Astrocyte of the hippocampus (primary cell): ENCODE measurements at places on chromosomes 3 and 15.

- DNase-seq = no peak
These were observed 1.5 kb downstream of the IQCH start for GRCh38 chr15:67256051-67256450.

DNA sequence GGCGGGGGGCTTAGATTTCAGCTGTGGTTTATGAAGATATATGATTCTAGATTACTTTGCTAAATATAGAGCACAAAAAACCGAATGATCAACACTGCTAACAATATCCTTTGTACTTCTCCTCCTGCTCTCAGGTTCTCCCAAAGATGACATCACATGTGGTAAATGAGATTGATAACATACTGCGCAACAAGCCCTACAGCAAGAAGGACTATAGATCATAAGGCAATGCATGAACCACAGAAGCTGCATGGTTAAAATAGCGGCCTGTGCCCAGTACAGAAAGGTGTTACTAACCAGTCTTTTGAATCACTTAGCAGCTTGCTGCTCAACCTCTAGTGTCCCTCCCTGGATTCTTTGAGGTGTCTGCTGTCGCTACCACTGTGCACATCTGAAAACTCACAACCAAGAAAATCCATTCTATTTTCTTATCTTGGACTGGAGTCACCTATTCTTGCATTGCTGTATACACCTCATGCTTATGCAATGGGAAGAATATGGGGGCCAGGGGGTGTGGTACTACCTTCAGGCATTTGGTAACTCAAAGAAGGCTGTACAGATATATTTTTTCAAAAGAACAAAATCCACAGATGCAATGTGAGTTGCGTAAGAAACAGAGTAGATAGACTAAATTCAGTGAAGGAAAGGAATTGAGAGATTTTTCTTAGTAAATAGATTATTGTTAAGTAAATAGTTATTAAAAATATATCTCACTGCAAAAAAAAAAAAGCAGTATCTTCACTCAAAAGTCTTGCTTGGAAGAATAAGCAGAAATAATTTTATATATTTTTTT lies 18.2 kb downstream of the SSR3 start:
- DNase-seq = no peak

DNA sequence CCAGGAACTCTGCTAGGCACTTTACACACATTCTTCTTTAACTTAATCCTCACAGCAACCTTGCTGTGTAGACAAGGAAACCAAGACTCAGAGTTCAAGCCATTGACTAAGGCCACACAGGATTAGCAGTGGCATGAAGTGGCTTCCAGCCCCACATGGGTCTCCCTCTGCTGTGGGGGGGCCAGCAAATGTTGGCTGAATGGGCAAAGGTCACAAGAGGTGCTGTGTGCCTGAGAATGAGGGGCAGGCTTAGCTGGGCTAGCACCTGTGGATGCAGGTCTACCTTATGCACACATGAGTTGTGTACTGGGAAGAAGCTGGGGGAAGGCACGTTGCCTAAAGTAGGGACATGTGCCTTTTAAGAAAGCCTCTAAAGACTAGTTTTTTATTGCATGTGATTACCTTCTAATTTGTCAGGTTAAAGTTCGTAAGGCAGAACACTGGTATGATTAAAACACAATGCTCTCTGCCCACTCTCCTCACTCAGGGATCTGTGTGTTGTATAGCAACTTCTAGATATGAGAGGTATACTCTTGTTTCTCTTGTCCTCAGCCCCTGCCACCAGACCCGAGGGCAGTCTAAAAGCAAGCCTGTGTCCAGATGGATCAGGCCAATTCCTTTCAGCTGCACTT lies 10.9 kb downstream of the BAHD1 start:
- no peak for DNase-seq

- DNase-seq = no peak
These were observed 436.7 kb upstream of the MDFIC2 start for GRCh38 chr3:70749122-70749521.

- DNase-seq = no peak
These were observed 89.2 kb downstream of the CORO2B start for GRCh38 chr15:68667800-68668625.

- DNase-seq = no peak
These were observed 4.7 kb downstream of the ATRIP start for GRCh38 chr3:48451270-48451669.

GRCh38 chr15:83846847-83847246 lies 192.9 kb downstream of the ADAMTSL3 start:
- no peak for DNase-seq

GRCh38 chr3:180700941-180701340 lies 21.7 kb upstream of the CCDC39 start:
- peak; percentile 48 for DNase-seq

- DNase-seq = no peak
These were observed 48.1 kb upstream of the CRBN start for GRCh38 chr3:3227640-3228039.

- peak; percentile 31 for DNase-seq
These were observed 96.3 kb downstream of the TPRG1 start for GRCh38 chr3:189267981-189268613.

DNA sequence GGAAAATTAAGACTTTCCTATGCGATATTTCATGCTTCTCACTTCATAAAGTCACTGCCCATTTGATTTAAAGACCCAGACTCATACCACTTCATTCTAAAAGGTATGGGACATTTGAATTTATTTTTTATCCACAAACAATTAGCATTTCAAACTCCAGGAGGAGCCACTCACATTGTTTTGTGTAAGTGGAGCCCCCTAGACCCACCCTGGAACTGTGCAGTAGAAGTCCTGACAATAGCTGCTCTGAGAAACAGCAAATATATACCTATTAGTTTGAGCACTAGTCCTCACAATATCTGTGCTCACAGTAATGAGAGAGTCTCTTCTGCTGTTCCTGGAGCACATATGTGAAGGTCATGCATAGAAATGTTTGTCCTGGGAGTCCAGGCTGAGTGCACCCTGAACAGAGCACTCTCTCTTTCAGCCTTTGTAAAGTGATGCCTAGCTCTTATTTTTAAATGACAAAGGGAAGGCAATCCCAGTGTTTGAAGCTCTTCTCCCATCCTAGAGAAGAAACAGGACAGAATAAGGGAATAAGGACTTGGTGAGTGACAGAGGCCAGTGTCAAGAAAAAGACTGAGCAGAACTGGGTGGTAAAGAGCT lies 127.5 kb upstream of the STRIT1 start:
- DNase-seq = no peak

DNA sequence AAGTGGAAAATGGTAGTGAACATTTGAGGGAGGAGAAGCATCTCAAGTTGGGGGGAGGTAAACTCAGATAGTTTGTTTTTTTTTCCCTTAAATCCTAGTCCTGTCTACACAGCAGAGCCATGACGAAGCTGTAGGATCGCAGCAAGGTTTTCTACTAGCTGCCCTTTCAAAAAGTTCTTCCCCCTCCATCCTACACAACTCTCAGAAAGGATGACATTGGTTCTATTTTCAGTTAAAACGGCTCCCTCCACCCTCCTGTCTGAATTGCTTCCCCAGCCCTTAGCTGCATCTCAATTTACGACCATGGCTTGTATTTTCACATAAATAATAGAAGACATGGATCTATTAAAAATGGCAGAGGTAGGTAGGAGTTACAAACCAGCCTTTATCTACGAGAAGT lies 2.2 kb downstream of the HOMER2 start:
- no peak for DNase-seq

GRCh38 chr3:53733446-53733845 lies 112.8 kb downstream of the CHDH start:
- DNase-seq = no peak

DNA sequence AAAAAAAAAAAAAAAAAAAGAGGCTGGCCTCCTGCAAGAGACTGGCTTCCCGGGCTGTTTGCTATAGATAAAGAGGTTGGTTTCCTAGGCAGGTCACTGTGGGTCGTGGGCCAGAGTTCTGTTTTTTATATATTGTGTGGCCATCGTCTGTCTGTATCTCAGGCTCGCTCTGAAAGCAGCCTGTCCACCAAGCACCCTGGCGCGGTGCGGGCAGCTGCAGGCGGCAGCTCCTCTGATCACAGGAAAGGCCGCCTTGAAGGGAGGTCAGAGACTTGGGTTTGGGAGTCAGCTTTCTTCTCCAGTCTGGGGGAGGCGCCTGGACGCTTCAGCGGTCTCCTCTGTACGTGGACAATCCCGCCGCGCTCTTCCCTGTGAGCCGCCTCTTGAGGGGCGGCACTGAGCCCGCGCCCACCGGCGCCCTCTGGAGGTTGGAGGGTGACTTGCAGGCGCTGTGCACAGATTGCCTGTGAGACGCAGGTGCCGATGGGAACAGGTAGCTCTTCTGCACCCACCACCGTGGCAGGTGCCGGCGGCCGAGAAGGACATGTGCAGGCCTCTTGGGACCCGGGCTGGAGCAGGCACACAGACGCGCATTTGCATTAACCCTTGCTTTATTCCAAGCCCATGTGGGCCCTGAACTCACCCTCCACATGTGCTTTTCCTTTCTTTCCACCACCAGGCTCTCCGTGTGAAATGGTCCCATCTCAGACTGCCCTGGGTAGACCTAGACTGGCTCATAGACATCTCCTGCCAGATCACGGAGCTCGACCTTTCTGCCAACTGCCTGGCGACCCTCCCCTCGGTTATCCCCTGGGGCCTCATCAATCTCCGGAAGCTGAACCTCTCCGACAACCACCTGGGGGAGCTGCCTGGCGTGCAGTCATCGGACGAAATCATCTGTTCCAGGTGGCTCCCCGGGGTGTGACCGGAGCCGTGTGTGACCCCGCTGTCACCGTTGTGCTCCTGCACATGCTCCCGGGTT lies 89.3 kb downstream of the LRRK1 start:
- DNase-seq = peak; percentile 88

DNA sequence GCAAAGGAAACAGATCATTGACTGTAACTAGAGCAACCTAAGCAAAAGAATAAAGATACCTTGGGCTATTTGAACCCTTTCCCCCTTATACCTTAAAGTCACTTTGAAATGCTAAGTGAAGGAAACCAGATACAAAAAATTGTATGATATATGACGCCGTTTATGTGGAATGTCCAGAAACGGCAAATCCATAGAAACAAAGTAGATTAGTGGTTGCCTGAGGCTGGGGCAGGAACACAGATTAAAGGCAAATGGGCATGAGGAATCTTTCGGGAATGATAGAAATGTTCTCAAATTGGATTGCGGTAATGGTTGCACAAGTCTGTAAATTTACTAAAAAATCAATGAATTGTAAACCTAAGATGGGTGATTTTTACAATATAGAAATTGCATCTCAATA lies 160.1 kb upstream of the CCDC54 start:
- DNase-seq = peak; percentile 93

GRCh38 chr3:132218817-132219755 lies 98.1 kb upstream of the ACP3 start:
- no peak for DNase-seq

DNA sequence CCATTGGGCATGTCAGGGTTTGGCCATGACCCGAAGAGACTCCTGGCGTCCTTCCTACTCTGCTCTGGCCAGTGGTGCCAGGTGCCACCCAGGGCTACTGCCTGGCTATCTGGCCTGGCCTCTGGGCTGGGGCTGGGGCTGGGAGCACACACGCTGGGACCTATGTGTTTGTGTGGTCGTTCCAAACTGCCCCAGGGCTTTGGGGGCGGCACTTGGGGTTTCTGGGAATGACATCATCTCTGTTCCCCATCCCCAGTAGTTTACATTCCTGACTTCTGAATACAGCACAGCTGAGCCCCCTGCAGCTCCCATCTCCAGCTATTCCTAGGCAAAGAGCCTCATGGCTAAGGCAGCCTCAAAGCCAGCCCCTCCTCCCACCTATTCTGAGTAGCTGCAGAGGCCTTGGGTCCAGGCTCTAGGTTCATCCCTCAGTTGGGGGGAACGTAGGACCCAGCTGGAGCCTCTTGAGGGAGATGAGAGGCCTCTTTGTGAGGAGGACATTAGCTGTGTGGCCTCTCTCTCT lies 24.3 kb downstream of the PLEKHO2 start:
- peak; percentile 82 for DNase-seq

DNA sequence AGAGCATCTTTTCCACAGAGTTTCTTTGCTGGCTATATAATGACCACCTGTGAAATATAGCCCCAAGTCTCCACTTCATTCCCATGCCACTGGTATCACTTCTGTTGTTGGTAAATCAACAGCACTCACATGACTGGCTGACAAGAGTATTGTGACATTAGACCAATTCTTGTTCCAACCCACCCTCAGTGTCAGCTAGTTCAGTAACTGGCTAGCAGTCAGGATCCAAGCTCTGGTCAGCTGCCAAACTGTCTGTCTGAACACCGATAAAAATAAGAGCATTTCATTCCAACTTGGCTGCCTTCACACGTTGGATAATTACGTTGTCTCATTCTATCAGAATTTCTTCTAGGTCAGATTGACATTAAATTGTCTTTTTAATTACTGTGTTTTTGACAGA lies 166.5 kb downstream of the USP13 start:
- no peak for DNase-seq

- DNase-seq = no peak
These were observed 24.5 kb upstream of the MFSD1 start for GRCh38 chr3:158777161-158777873.

DNA sequence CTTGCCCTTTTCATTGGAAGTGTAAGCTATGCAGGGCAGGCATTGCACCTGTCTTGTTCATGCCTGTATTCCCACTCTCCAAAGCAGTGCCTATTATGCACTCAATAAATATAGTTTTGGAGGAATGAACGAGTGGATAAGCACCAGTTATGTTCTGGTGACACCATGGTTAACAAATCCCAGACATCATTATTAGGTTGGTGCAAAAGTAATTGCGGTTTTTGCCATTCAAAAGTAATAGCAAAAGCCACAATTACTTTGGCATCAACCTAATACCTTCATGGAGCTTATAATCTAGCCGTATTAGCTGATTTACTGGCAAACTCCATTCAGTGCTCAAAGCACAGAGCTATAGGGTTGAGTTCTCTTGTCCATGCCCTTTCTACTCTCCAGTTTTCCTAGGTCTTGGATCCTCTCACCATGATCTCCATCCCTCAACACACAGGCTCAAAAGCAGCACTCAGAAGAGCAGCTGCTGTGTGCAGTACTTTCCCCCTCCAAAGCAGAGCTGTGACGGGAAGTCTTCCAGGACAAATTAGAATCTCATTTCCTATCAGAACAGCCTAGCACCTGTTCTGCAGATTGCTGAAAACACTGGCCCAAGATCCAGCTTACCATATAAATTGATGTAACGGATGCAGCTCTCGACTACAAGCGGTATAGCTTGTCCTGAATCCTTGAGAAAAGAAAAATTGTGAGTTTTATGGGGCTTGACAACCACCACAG lies 63.2 kb upstream of the RAD18 start:
- DNase-seq = no peak

- no peak for DNase-seq
These were observed 51.8 kb upstream of the NUDT16 start for GRCh38 chr3:131329774-131330173.
